ENCODE measurements at places on chromosomes 4 and X. TPM values are rescaled to one million over a fixed set of nuclear protein-coding genes. Genes with fewer than 3 reads are reported as not detected.
A peak's percentile ranks its signal among the peaks of the same experiment; 100 is the strongest.

Gene RHOXF1
- not detected for total RNA-seq

Gene HSFX2
- total RNA-seq: not detected

DNA sequence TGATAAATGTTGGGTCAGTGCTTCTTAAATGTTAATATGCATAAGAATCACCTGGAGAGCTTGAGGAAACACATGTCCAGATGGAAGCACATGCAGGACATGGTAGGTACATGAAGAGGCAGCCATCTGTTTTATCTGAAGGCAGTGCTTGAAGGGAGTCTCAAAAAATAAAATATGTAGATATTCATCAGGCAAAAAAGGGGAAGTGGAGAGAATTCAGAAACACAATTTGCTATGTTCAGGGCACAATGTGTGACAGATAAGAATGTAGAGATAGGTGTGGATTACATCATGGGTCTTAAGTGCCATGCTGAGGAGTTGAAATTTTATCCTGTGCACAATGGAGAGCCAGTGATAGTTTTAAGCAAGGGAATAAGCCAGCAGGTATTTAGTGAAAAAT, 59.6 kb upstream of the CASK start:
- H3K36me3 ChIP-seq: no peaks in the 10 kb centered on the region
- no peaks in the 10 kb centered on the region for H3K4me1 ChIP-seq
- no peaks in the 10 kb centered on the region for H3K27me3 ChIP-seq
- DNase-seq: no peak
- no peak overlapping the region for H3K27ac ChIP-seq

GRCh38 chr4:161364681-161365080, 799.1 kb downstream of the FSTL5 start:
- no peaks in the 10 kb centered on the region for H3K27me3 ChIP-seq
- H3K27ac ChIP-seq: no peak overlapping the region
- H3K4me1 ChIP-seq: no peaks in the 10 kb centered on the region
- no peak for DNase-seq
- no peak overlapping the region for H3K4me3 ChIP-seq

Gene GAGE13
- not detected for total RNA-seq

DNA sequence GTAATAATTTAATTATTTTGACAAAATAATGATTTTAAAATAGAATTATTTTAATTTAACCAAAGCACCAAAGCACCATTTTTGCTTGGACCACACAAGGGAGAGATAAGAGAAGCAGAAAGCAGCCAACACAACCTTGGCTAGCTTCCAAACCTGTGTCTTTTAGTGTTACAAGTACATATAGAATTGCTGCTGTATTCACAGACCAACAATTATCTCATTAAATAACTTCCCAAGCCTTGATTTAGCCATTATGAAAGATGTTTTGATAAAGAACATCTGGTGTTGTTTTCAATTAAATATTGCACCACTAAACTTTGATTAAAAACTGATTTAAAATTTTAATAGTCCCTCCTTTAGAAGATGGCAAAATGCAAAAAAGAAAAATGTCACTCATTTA, 14.0 kb upstream of the IGFBP7 start:
- H3K27ac ChIP-seq: no peak overlapping the region
- no peak overlapping the region for H3K4me3 ChIP-seq
- H3K4me1 ChIP-seq: peaks cover 9% of the 10 kb centered on the region
- no peak for DNase-seq
- H3K27me3 ChIP-seq: no peaks in the 10 kb centered on the region

DNA sequence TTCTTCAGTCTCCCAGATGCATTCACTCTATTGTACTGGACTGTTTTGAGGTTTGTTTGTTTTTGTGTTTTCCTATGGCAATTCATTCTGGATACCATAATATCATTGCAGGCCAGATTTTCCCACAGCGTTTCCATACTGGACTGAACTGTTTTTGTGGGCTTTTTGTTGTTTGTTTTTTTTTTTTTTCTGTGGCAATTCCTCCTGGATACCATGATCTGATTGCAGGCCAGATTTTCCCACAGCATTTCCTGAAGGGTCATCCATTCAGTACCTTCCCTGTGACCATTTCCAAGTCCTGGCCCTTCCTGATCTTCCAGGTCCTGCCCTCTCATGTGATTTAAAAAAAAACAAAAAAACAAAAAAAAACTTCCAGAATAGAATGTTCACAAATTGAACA, 33.9 kb upstream of the FAM241A start:
- no peak for DNase-seq
- no peaks in the 10 kb centered on the region for H3K27me3 ChIP-seq
- H3K4me1 ChIP-seq: peaks cover 19% of the 10 kb centered on the region
- H3K4me3 ChIP-seq: no peak overlapping the region
- no peaks in the 10 kb centered on the region for H3K36me3 ChIP-seq
- H3K27ac ChIP-seq: no peak overlapping the region

GRCh38 chrX:2251211-2251610, 249.6 kb downstream of the DHRSX start:
- no peaks in the 10 kb centered on the region for H3K36me3 ChIP-seq
- H3K27ac ChIP-seq: no peak overlapping the region
- no peaks in the 10 kb centered on the region for H3K4me1 ChIP-seq
- no peak for DNase-seq
- no peak overlapping the region for H3K4me3 ChIP-seq
- no peaks in the 10 kb centered on the region for H3K27me3 ChIP-seq

Gene ZFP42
- not detected for total RNA-seq

- H3K27ac ChIP-seq: no peak overlapping the region
- H3K4me3 ChIP-seq: no peak overlapping the region
- H3K36me3 ChIP-seq: no peaks in the 10 kb centered on the region
- no peak for DNase-seq
Measured at GRCh38 chr4:109798866-109799265, 2.9 kb downstream of the CFI start.

Gene DUSP21
- total RNA-seq: not detected

Gene IL1RAPL1
- total RNA-seq: 0.19 TPM

DNA sequence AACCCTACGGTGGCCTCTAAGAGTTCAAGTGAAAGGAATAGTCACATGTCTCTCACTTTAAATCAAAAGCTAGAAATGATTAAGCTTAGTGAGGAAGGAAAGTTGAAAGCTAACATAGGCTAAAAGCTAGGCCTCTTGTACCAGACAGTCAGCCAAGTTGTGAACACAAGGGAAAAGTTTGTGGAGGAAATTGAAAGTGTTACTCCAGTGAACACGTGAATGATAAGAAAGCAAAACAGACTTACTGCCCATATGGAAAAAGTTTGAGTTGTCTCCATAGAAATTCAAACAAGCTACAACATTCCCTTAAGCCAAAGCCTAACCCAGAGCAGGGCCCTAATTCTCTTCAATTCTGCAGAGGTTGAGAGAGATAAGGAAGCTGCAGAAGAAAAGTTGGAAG, 51.5 kb upstream of the RAB9B start:
- H3K36me3 ChIP-seq: no peaks in the 10 kb centered on the region
- H3K4me1 ChIP-seq: no peaks in the 10 kb centered on the region
- no peak for DNase-seq
- H3K4me3 ChIP-seq: no peak overlapping the region
- no peak overlapping the region for H3K27ac ChIP-seq

Gene ADGRA3
- 20.4 TPM for total RNA-seq

Gene DCAF4L1
- total RNA-seq: 0.38 TPM

DNA sequence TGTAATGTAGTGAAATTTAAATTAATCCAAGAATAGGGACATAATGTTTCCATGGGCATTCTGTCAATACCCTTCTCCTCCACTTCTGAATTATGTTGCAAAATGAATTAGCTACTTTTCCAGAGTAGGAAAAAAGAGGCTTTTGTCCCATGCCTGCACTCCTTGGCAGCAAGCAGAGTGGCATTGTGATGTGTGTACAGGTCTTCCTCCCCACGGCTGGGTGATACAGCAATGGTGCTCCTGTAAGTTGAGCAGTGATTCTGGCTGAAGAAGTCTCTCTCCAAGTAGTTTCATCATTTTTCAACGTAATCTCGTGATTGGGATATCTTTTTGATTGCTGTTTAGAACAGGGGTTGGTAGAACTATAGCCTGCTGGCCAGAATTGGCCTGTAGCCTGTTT, 59.9 kb downstream of the KIT start:
- no peak overlapping the region for H3K27ac ChIP-seq
- H3K36me3 ChIP-seq: no peaks in the 10 kb centered on the region
- H3K27me3 ChIP-seq: no peaks in the 10 kb centered on the region
- H3K4me3 ChIP-seq: no peak overlapping the region

Gene TBX22
- not detected for total RNA-seq

Gene ARL9
- 0.53 TPM for total RNA-seq

DNA sequence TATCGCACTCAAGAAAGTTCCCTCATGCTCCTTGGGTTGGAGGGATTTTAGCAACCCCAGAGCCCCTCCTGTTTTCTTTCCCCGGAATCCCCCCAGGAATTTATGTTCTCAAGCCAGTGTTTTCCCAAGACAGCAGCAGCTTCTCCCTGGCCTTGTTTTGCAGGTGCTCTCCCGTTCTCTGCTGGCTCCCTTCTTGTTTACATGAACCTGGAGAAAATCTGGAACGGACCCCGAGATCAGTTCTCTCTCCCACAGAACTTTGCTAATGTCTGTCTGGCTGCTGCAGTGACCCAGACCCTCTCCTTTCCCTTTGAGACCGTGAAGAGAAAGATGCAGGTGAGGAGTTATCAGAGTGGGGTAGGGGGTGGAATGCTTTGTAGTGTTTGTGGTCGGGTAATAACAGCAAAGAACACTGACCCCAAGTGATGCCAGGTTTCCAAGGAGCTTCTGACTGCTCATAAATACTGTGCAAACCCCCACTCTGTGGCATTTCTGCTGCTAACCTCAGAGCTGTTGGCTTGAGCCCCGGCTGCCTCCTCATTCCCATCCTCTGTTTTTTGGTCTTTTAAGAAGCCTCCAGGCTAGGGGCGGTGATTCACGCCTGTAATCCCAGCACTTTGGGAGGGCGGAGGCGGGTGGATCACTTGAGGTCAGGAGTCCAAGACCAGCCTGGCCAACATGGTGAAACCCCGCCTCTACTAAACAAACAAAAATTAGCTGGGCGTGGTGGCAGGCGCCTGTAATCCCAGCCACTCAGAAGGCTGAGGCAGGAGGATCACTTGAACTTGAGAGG, 11.1 kb downstream of the SLC25A43 start:
- no peaks in the 10 kb centered on the region for H3K27me3 ChIP-seq
- no peaks in the 10 kb centered on the region for H3K36me3 ChIP-seq
- peaks cover 32% of the 10 kb centered on the region for H3K4me1 ChIP-seq
- no peak overlapping the region for H3K4me3 ChIP-seq
- peak; percentile 3 for DNase-seq
- peak overlapping the region; percentile 46 for H3K27ac ChIP-seq

DNA sequence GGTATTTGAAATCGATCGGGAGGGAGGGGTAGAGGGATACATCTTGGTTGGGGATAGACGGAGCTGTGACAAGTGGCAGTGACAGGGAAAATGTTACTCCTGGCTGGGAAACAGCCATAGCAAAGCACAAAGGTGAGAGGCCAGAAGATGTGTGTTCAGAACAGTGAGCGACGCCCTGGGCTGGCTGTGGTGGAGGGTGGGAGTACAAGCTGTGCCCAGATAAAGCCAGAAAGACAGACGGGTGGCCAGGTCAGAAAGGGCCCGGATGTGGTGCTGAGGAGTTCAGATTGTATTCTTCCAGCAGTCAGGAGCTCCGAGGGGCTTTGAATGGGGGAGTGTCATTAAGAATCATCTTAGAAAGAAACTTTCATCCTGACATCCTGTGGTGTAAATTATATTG, 27.9 kb downstream of the CCDC149 start:
- no peaks in the 10 kb centered on the region for H3K36me3 ChIP-seq
- no peak overlapping the region for H3K27ac ChIP-seq
- DNase-seq: no peak
- no peaks in the 10 kb centered on the region for H3K4me1 ChIP-seq

Gene CEP44
- total RNA-seq: 5.5 TPM

Gene DMRTC1
- total RNA-seq: not detected

GRCh38 chr4:7806338-7807090, 133.1 kb downstream of the AFAP1 start:
- no peak for DNase-seq
- H3K4me3 ChIP-seq: no peak overlapping the region
- peak overlapping the region; percentile 68 for H3K27ac ChIP-seq
- H3K4me1 ChIP-seq: peaks cover 70% of the 10 kb centered on the region

GRCh38 chrX:103464072-103464773, 55.1 kb downstream of the RAB40A start:
- no peak for DNase-seq
- H3K4me3 ChIP-seq: peak overlapping the region; percentile 9
- no peaks in the 10 kb centered on the region for H3K36me3 ChIP-seq
- H3K27ac ChIP-seq: no peak overlapping the region
- H3K27me3 ChIP-seq: no peaks in the 10 kb centered on the region

GRCh38 chr4:41364876-41365275, 108.1 kb downstream of the UCHL1 start:
- H3K27me3 ChIP-seq: no peaks in the 10 kb centered on the region
- H3K27ac ChIP-seq: no peak overlapping the region
- no peak overlapping the region for H3K4me3 ChIP-seq
- H3K36me3 ChIP-seq: no peaks in the 10 kb centered on the region

DNA sequence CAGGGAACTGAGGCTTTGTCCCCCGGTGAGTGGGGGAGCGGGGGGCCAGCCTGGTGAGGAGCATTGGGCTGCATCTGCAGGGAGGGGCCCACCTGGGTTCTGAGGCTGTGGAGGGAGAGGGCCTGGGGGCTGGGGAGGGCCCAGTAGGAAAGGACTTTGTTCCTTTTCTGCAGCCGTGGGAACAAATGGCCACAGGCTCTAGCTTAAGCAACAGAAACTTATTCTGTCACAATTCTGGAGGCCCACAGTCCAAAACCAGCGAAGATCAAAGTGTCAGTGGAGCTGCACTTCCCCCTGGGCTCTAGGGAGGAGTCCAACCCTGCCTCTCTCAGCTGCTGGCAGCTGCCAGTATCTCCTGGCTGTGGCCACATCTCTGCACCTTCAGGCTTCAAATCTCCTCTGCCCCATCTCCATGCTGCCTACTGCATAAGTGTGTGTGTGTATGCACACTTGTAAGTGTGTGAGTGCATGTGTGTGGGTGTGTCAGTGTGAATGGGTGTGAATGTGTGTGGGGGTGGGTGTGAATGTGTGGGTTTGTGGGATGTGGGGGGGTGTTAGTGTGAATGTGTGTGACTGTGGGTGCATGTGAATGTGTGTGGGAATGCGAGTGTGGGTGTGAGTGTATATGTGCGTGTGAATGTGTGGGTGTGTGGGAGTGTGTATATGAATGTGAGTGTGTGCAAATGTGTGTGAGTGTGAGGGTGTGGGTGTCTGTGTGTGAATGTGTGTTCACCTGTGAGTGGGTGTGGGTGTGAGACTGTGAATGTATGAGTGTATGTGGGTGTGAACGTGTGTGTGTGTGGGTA, 204.5 kb upstream of the PSAPL1 start:
- no peak overlapping the region for H3K27ac ChIP-seq
- no peaks in the 10 kb centered on the region for H3K36me3 ChIP-seq
- no peak for DNase-seq
- peaks cover 41% of the 10 kb centered on the region for H3K27me3 ChIP-seq
- H3K4me1 ChIP-seq: peaks cover 3% of the 10 kb centered on the region

Gene EOLA1
- total RNA-seq: 13.3 TPM

GRCh38 chr4:11614426-11614825, 185.7 kb upstream of the HS3ST1 start:
- H3K36me3 ChIP-seq: no peaks in the 10 kb centered on the region
- peak overlapping the region; percentile 86 for H3K27ac ChIP-seq
- DNase-seq: no peak
- no peak overlapping the region for H3K4me3 ChIP-seq
- no peaks in the 10 kb centered on the region for H3K27me3 ChIP-seq

Measured in esophagus squamous epithelium (tissue), 5 donors.